HS-27A (cell line): ENCODE measurements at places on chromosomes 2 and 18.

- no peak for DNase-seq
Observed at GRCh38 chr18:2256577-2256976, 314.7 kb downstream of the METTL4 start.

DNA sequence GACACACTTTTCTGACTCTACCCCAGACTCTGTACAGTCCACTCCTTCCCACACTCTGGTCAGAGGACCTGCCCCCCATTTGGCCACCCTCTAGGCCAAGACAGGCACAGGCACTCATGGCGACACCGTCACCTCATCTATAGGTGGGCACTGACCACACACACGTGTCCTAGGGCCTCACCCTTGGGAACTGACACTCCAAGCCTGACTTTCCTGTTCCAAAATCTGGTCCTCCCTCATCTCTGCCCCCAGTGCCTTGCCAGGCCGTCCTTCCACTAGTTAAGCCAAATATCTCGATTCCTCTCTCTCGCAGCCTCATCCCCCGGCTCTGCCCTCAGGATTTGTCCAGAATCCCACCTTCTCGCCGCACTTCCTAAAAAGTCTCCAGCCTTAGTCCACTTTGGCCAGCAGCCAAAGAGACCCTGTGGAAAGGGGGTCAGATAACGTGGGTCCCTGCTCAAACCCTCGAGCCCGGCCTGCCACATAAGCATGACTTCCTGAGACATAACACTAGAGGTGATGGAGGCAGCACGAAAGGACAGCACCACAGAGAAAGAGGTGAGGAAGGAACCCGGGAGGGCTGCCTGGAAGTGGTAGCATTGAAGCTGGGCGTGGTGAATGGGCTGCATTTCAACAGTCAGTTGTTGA, 105.8 kb upstream of the OTOS start:
- no peak for DNase-seq

- no peak for DNase-seq
Observed at GRCh38 chr2:168622559-168622958, 166.5 kb downstream of the CERS6 start.

DNA sequence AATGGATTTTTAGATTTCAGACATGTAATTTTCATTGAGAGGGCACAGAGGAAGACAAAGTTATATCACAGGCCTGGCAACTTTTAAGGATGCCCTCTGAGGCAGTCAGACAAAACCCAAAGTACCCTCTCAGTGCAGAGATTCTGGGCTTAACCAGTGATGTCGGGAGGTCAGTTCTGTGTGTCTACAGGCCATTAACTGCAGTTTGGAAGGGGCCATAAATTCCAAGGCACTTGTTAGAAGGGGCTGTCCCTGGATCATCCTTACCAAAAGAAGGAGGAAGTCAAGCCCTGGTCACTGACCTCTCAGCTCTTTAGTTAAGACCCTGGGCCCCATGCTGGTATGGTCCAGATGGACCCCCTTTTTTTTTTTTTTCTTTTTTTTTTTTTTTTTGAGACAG, 60.7 kb downstream of the LRRFIP1 start:
- DNase-seq: no peak

DNA sequence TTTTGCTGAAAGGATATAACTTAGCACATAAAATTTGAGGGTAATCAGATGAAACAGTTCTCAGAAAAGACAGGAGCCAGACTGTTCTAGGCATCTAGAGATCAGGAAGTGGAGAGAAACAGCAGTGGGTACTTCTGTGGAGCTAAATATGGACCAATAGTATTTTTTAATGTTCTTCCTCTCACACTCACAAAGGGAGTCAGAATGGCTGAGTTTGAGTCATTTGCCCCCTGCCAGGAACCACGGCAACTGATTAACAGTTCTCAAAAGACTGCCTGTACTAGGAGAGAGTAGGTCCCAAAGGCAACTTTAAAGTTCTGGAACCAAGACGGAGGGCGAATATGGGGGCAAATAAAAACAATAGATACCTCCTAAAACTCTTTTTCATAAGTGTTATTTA, 107.5 kb downstream of the GULP1 start:
- DNase-seq: no peak

DNA sequence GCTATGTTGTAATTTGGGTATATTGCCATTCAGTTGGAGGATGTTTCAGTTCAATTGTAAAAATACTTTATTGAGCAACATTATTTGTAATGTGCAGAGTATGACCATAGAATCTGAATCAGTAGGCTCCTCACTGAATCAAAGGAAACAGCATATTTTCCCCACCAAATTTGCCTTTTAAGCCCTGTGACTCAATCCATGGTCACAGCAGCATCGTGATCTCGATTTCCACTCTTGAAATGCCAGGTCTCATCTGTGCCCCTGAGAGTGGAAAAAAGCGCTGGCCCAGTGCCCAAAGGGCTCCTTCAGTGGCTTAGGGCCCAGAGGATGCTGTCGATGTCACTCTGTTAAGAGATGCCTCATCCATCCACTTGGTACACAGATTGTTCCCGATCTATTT, 57.5 kb downstream of the FHOD3 start:
- peak; percentile 36 for DNase-seq

- DNase-seq: no peak
Observed at GRCh38 chr2:218259099-218259961, 1.5 kb upstream of the GPBAR1 start.

- no peak for DNase-seq
Observed at GRCh38 chr2:230849633-230850357, 14.9 kb upstream of the ITM2C start.

GRCh38 chr2:239943571-239943970, 81.6 kb downstream of the NDUFA10 start:
- DNase-seq: no peak

DNA sequence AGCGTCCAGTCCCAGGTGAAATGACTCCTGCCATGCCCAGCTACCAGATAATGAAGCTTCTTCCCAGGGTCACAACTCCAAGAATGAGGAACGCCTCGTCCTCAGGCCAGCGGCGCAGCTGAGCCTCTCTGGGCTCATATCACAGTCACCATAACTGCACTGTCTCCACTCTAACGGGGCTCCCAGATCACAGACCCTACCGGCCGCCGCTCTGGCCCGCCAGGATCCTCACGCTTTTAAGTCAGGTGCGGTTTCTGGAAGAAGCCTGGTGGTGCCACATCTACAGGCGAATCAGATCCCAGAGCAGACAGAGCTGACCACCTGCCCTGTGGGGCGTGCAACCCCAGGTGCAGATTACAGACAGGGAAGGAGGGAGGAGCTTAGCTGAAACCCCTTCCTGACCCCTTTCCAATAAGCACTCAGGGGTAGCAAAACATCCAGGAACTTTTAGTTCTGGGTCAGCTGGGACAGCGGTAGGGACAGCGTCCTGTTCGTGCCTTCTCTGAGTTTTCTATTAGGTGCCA, 3.7 kb upstream of the ACKR3 start:
- DNase-seq: no peak

DNA sequence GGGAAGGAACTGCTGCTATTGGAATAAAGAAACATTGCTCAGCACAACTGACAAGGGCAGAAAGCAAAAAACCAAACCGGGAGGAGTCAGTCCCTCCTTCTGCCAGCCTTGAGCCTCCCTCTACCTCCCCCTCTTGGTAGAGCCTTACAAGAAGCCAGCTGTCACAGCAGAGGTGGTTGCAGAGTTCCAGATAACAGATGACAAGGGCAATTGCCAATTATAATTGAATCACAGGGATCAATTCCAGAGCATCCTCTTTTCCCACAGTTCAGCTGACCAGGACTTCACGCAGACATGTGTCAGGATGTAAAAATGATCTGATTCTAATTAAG, 548.2 kb upstream of the LRRTM1 start:
- no peak for DNase-seq

DNA sequence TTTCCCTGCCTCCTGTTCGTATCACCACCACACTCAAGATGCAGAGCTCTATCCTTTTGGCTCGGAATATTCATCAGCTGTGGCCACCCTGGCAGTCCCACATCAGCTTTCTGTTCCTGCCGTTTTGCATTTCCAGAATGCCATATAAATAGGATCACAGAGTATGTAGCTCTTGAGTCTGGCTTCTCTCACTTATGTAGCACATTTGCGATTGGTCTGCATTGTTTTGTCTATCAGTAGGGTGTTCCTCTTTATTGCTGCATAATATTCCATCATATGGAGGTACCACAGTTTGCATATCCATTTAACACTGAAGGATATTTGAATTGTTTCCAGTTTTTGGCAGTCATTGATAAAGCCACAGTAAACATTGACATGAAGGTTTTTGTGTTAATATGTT, 104.6 kb downstream of the SH3RF3 start:
- DNase-seq: no peak

DNA sequence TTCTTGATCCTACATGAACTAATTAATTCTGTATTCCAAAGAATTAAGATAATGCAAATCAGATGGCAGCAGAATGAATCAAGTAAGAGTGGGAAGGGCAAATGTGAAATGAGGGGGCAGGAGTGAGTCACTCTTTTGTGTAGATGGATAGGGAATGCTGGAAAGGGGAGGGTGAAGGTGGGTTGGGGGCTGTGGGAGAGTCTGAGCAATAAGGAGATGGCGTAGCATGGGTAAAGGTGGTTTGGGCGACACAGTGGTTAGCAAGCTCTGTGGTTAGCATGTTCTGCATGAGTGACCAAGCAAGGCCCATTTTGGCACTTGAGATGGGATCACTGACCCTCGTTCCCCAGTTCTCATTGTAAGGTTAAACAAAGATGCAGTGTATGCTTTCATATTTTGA, 20.4 kb downstream of the GPD2 start:
- no peak for DNase-seq

GRCh38 chr2:98378196-98378595, 31.9 kb downstream of the CNGA3 start:
- DNase-seq: no peak

- DNase-seq: no peak
Observed at GRCh38 chr2:175383286-175383685, 201.8 kb upstream of the ATP5MC3 start.

DNA sequence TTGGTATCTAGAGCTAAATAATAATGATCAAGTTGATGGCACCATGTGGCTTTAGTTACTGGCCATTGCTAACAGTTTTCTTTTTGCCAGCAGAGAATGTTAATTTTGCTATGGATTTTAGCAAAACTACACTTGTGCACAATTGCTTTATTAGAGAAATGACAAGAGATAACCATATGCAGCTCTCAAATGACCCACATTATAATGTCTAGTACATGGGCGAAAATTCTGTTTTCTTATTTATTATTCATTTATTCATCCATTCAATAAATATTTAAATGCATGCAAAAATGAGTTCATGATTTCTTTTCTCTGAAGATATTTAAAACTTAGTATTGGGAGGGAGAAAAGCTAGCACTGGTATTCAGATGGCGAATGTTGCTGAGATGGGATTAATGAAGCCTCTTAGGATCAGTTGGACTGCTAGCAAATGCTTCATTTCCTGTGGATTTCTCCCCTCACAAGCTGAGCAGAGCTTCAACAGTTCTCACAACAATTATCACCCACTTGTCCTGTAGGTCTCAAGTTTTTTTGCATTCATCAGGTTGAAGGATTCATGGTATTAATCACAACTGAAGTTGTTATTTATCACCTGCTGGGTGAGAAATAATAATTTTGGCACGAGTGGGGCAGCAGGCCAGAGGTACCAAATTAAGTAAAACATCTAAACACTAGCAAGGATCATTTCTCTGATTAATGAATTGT, 95.2 kb downstream of the MTX2 start:
- DNase-seq: no peak

- DNase-seq: no peak
Observed at GRCh38 chr2:160338901-160339685, 139.0 kb upstream of the ITGB6 start.

DNA sequence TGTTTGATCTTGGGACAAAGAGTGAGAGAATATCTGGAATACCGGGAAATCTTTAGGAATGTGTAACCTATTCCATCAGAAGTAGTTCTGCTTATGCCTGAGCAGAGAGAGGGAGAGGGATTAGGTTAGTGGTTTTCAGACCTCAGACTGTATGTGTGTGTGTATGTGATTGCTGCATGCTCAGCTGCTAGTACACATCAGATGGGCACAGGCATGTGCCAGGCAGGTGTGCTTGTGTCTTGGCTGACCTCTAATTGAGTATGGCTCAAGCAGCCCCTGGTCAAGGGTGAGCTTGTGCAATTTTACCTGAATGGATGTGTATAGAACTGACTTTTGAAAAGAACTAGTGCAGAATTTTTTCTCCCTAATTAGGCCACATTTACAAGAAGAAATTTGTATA, 91.2 kb downstream of the INSIG2 start:
- no peak for DNase-seq

- peak; percentile 36 for DNase-seq
Observed at GRCh38 chr2:17879137-17879912, 858 bp downstream of the KCNS3 start.

DNA sequence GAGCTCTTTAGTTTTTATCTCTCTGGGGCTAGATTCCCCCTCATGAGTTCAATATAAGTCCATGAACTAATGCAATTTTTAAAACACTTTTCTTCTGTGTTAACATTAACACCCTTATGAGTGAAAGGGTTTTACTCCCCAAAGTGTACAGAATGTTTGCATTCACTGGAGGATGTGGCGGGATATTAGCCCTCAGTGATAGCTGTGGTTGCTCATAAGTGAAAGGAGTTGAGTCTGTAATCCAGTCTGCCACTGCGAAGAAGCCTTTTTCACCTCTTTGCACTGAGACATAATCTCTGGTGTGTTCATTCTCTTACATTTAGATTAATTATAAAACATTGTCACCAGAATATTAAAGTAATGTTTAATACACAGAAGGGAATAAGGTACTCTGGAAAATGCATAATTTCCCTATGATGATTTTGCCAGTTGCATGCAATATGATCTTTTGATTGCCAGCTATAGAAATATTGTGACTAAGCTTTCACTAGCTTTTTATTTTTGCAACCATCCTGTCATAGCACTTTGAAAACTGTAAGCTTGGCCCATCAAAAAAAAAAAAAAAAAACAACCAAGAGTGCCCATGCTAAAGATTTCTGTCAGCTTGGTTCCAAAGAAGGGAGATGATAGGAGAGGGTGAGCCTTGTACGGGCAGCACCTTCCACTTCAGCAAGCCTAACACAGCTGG, 113.2 kb downstream of the BCL11A start:
- DNase-seq: no peak

DNA sequence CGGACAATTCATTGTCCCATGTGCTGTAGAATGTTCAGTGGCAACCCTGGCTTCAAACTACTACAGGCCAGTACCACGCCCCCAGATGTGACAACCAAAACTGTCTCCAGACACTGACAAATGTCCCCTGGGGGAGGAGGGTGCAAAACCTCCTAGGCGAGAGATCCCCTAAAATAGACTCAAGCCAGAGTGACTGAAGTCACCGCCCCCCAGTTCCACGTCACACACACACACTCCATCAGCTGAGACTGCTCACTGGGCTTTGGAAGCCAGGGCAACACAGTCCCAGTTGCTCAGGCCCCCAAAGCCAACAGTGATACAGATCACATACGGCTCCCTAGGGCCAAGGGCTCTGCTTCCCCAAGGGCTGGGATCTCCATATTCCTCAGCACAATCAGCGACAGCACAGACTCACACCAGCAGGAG, 19.1 kb downstream of the HDAC4 start:
- DNase-seq: no peak

DNA sequence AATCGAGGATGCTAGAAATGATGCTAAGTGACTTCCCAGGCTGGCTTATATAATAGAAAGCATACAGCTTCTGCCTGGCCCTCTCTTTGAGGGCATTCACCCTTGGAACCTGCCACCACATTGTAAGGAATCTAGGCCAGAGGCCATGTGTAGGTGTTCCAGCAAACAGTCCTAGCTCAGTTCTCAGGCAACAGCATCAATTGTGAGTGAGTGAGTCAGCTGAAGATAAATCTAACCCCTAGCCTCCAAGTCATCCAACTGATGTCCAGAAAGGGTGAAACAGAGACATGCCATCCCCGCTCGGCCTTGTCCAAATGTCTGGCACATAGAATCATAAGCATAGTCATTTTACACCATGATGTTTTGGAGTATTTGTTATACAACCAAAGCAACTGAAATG, 324.3 kb upstream of the KLHL14 start:
- no peak for DNase-seq
